ENCODE measurements at places on chromosomes 16 and 17.
A peak's percentile ranks its signal among the peaks of the same experiment; 100 is the strongest.

GRCh38 chr17:3802461-3803307 is 1.7 kb upstream of the ITGAE start:
- peak; percentile 37 for DNase-seq

- no peak for DNase-seq
These were observed 29.2 kb downstream of the ABCC3 start for GRCh38 chr17:50663812-50664374.

- DNase-seq: no peak
These were observed 22.7 kb downstream of the NXN start for GRCh38 chr17:956905-957304.

DNA sequence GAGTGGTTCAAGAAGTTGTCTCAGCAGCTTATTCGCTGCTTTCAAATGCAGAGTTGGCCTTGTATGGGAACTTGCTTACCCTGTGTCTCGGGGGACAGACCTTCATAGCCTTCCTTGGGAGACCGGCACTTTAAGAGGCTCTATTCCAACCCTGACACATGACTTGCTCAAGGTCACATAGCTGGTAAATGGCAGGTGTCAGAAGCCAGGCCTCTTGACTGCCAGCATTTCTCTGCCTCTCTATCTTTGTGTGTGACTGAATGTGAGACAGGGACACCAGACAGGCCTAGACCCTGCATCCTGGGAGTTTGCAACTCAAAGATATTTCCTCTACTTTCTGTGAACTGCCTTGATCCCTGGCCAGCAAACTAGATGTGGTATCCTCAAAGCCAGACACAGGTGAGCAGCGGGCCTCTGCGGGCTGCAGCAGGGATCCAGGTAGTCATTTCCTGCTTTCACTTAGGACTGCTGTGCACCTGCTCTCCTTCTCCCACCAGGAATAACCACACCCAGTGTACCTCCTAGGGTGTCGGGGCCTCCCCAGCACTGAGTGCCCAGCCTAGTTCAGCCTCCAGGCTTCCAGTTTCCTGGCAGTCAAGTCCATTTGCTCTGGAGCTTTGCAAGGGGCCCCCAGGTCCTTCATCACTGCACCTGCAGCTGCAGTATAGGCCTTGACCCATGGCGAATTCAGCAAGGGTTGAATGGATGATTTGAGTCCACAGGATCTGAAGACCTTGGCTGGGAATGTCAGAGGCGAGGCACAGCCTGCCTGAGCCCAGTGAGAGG is 116.6 kb upstream of the TNRC6C start:
- peak; percentile 25 for DNase-seq

DNA sequence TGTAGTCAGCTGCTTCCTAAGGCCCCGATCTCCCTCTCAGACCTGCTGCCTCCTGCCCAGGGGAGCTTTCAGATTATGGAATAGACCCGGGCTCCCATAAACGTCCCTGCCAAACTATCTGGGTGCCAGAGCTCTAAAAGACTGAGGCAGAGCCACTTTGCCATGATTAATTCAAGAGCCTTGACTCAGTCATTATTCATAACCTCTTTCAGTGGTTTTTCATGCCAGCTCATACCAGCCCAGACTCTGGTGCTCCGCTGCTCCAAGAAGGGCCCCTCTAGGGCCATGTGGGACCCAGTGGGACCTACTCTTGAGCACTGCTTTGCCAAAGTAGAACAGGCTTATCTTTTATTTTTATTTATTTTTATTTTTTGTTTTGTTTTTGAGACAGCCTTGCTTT is 23.9 kb downstream of the DNAI2 start:
- DNase-seq: no peak

GRCh38 chr17:68800751-68801150 is 154.4 kb downstream of the ABCA8 start:
- no peak for DNase-seq

- no peak for DNase-seq
These were observed 11.5 kb upstream of the MMD start for GRCh38 chr17:55433029-55433628.

GRCh38 chr17:37735165-37735564 is 9.7 kb downstream of the HNF1B start:
- no peak for DNase-seq

- DNase-seq: no peak
These were observed 13.9 kb upstream of the TBX2 start for GRCh38 chr17:61385577-61386236.

DNA sequence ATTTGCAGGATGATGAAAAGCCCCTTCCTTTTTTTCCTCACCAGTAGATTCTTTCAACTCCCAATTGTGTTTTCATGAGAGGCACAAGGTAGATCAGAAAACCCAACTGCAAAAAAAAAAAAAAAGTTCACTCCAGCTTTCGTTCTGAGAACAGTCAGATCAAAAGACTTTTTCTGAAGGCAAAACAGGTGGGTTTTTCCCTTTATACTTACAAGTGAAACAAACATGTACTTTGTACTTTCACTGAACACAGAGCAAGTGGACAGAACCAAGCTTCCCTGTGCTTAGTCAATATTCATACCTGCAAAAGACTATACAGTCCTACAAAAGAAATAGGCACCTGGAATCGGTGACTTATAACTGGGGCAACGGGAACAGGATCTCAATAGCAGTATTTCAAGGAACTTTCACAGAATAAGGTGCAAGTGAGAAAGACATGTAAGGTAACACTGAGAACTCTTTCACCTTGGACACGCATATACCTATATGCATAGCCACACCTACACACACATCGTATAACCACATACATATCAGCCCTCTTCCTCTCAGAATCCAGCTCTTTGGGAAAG is 54.1 kb downstream of the TOX3 start:
- peak; percentile 23 for DNase-seq

DNA sequence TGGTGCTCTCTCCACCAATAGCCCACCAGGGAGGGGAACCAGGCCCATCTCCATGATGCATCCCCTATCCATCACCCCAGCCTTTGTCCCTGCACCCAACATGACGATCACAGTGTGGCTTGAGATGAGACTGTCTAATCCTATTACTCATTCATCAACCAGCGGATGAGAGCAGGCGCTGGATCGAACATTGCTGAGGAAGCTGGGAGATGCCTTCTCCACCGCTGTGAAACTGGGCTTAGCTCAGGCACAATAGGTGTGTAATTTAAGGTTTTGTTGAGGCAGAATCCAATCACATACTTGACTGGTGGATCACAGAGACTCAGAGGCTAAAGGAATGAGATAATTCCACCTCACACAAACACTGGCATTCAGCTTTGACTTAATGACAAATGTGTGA is 64.6 kb upstream of the IRX3 start:
- no peak for DNase-seq

- no peak for DNase-seq
These were observed 86.1 kb upstream of the HSBP1 start for GRCh38 chr16:83721676-83722075.

DNA sequence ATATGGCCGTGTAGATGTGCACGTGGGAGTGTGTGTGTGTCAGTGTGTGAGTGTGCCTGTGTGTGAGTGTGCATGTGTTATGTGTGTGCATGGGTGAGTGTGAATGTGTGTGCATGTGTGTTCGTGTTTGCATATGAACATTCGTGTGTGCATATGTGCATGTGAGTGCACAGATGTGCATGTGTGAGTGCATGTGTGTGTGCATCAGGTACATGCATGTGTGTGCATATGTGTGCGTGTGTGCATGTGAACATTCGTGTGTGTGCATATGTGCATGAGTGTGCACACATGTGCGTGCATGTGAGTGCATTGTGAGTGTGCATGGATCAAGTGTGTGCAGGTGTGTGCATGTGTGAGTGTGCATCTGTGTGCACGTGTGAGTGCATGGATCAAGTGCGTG is 2.5 kb upstream of the TPSAB1 start:
- no peak for DNase-seq

GRCh38 chr16:57540387-57540786 is 2.1 kb upstream of the ADGRG5 start:
- no peak for DNase-seq

GRCh38 chr17:6343736-6344135 is 91.2 kb downstream of the AIPL1 start:
- no peak for DNase-seq

- DNase-seq: no peak
These were observed 60.0 kb downstream of the CRISPLD2 start for GRCh38 chr16:84879569-84880487.

DNA sequence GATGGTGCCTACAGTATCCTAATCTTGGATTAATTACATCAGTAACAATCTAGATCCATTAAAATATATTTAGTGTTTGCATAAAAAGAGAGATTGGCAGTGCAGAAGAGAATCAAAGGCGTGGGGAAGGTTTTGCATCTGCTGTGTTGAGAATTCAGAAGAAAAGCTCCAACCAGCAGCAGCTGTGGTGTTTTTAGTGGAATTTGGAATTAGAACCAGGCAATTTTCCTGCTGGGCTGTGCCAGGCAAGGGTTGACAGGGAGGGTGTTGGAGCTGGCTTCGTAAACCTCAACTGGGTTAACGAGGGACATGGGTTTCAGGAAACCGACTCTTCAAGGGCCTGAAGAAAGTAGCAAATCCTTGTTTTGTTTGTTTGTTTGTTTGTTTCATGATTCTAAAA is 107.8 kb upstream of the WSCD1 start:
- DNase-seq: no peak

DNA sequence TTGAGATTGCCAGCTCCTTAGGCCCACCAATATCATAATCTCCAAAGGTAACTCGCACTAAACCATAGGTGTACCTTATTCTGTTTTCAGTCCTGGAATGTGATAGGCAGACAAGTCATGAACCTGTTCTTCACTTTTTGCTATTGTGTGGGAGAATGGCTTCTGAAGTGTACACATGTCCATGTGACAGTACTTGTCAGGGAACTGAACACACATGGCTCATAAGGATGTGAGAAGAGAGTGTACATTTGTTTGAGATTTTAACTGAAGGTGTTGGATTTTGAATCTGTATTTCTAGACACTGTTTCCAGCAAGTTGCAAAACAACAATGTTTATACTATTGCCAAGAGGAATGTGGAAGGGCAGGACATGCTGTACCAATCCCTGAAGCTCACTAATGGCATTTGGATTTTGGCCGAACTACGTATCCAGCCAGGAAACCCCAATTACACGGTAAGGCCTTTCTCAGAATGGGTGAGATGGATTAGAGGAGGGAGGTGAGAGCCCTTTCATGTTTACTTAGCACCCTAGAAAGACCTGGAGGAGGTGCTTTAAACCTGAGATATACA is 14.5 kb upstream of the RASL10B start:
- no peak for DNase-seq

DNA sequence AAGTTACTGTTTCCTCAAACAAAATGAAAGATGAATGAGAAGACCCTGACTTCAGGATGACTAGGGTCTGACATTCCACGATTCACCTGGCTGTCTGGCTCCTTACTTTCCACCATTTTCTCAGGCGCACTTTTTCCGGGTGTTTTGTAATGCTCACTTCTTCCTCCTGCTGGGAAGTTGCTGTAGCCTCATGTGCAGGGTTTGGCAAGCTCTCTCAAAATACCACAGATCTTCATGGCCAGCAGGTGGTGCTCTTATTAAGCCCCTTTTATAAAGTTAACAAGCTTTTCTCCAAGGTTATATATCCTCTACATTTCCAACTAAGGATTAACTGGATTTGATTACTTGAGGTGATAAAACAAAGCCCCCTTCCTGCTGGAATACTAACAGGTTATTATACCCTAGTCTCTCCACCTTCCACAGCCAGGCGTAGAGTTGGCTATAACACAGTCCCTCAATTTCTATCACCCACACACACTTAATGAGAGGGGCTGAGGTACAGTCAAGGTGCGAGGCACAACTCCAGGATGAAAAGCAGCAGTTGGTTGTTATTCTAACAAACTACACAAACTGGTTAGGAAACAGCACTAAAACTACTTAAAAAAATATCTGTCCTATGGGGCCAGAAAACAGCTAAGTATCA is 45.4 kb downstream of the STH start:
- no peak for DNase-seq

DNA sequence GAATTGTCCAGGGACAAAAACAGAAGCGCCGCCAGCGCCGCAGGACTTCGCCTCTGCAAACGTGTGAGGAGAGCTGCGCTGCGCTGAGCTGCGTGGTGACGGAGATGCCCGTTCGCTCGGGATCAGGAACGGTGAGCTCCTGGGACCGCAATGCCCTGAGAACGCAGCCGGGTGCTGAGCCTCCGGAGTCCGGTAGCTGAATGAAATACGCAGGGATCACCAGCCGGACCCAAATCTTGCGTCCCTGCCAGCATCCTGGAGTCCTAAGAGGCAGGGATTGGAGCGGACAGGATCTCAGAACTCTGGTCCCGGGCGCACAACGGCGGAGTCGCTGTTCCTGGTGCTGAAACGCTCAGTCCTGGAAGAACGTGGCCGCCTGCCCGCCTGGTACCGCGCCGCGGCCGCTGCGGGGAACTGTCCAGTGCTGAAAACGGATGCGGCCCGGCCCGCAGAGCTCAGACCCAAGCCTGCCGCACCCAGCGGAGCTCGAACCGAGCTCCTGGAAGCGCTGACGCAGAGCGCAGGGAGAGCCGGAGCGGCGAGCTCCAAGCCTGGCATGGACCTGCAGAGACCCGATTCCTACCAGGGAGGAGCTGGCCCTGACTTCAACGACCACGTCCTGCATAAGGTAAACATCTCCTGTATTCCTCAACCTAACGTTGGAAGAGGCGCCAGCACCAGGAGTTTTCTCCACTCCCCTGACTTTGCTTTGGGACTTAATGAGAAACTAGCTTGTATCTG is 41.5 kb downstream of the CD300LF start:
- peak; percentile 51 for DNase-seq

GRCh38 chr16:76121636-76122035 is 155.6 kb upstream of the CNTNAP4 start:
- no peak for DNase-seq

DNA sequence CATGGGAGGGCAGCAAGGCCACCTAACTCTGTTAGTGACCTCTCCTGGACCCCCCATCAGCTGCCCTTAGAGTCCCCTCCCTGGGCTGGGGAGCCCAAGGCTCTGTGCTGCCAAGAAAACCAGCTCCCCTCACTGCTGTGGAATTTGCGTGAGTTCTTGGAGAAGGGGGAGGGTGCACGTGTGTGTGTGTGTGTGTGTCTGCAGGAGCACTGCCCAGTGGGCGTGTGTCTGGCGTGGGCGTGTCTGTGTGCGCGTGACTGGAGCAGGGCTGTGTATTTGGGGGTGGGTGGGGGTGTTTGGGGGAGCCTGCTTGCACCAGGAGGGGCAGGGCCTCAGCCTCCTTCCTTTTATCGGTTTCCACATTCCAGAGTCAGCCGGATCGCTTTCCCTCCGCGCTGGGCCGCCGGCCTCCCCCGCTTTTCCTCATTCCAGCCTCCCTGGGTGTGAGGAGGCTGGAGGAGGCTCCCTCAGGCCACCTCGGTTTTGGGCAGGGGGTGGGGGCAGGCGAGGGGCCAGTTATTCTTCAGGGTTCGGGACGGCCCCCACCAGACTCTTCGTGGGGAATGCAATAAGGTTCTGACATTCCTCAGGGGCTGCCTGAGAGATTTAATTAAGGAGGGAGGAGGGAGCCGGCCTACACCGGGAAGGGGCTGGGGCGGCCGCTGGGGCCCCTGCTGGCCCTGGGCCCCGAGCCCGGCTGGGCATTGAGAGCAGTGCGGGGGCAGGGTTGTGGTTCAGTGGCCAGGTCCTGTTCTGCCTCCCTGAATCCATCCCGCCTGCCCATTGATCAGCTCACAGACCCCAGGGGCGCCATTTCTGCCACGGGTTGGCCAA is 2.5 kb downstream of the VASN start:
- DNase-seq: peak; percentile 73
